ENCODE measurements at places on chromosomes 1 and 21.

DNA sequence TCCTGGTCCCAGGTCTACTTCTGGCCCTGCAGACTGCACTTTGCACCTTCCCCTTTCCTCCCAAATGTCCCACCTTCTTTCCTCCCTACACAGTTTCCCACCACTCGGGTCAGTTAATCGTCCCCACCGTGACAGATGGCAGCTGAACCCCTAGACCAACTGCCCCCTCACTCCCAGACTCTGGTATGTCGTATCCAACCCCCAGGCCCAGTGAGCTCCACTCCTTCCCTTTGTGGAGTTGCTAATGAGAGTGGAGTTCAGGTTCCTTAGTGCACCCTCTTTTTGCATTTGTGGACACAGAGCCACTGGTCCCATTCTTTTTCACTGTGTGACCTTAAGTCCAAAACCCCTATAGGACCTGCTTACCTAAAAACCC lies 1.8 kb downstream of the MAN1C1 start:
- DNase-seq, result no peak

- peak; percentile 58 for DNase-seq
These were observed 13.0 kb downstream of the RCC1 start for GRCh38 chr1:28518745-28519341.

GRCh38 chr1:233102341-233102740 lies 151.9 kb downstream of the NTPCR start:
- DNase-seq, result no peak

- no peak for DNase-seq
These were observed 285.1 kb downstream of the RYR2 start for GRCh38 chr1:237327061-237327460.

- DNase-seq, result no peak
These were observed 993 bp upstream of the DSCAM start for GRCh38 chr21:40847951-40848350.

- no peak for DNase-seq
These were observed 19.5 kb upstream of the RNF223 start for GRCh38 chr1:1093610-1093943.

DNA sequence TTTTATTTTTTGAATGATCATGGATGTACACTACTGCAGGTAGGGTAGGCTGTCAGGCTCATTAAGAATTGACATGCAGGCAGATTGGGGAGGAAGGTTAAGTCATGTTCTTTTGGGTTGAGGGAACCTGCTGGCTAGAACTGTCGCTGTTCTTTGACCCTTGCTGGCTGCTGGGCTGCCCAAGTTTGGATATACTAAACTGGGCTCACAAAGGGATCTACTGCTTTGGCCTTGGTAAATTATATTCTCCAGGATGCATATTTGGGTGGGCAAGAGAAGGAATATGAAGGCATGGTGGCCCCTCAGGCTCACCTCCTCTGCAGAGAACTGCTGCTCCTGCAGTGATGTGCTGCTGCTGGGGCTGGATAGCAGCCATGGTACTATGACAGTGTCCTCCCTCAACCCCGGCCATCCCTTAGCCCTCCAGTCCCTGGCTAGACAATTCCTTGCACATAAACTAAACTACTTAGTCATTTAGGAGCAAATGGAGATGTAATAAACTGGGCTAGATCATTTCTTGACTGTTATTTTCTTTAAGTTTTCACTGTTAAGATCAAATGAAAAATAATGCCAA lies 6.1 kb downstream of the ATP1A1 start:
- no peak for DNase-seq

GRCh38 chr1:150162862-150163706 lies 13.4 kb downstream of the PLEKHO1 start:
- DNase-seq, result peak; percentile 91

- no peak for DNase-seq
These were observed 13.0 kb upstream of the TRIM17 start for GRCh38 chr1:228429698-228430097.

DNA sequence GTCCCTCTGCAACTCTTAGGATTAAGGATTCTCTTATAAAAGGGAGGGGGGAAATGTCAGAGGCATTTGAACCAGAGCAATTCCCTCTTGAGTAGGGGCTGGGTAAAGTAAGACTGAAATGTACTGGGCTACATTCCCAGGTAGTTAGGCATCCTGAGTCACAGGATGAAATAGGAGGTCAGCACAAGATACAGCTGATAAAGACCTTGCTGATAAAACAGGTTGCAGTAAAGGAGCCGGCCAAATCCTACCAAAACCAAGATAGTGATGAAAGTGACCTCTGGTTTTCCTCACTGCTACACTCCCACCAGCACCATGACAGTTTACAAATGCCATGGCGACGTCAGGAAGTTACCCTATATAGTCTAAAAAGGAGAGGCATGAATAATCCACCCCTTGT lies 14.3 kb upstream of the COX20 start:
- DNase-seq, result no peak

DNA sequence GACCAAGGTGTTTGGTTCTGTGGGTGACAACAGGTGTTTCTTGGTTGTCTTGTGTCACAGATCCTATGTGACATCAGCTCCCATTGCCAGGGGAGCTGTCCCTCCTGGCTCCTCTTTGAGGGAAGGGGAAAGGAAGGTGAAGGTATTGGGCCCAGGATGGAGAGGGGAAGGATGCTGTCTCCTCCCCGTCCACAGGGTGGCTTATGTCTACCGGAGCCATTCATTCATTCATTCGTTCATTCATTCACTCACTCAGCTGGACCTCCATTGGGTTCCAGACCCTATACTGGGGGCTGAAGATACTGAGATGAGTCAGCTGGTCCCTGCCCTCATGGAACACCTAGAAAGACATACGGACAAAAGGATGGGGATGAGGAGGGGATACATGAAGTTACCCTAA lies 38.9 kb downstream of the EPHB2 start:
- DNase-seq, result no peak

DNA sequence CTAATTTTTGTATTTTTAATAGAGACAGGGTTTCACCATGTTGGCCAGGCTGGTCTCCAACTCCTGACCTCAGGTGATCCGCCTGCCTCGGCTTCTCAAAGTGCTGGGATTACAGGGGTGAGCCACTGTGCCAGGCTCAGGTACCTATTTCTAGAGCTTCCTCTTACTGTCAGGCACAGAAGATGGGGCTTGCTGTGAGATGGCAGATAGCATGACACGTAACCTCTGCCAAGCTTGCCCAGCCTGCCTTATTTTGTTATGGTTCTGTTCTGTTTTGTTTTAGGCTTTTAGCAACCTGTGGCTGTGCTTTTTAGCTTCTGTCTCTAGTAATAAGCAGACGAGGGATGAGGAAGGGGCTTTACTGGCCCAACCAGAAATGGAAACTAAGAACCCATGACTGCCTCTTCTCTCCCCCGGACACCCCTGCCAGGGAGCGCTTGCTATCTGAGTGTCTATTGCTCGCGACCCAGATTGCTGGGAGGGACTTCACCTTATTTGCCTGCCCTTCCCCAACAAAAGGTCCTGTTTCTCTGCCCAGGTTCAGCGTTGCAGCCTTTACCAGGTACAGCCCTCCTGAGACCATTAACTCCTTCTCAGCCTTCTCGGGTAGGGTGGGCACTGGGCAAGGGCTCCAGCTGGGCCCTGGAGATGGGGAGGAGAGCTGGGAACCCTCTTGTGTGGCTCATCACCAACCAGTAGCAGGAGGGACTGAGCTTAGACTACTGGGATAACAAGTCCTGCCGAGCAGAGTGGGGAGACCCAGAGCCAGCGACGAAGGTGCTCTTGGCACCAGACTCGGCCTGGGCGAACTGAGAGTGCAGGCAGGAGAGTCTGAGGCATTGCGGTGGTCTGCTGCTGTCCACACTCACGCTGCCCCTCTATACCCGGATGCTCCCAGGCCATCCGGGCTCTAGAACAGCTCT lies 13.5 kb upstream of the LGR6 start:
- no peak for DNase-seq

GRCh38 chr1:234186037-234186688 lies 187.1 kb upstream of the COA6 start:
- no peak for DNase-seq

- no peak for DNase-seq
These were observed 92.8 kb downstream of the PRKAB2 start for GRCh38 chr1:147079400-147080005.

DNA sequence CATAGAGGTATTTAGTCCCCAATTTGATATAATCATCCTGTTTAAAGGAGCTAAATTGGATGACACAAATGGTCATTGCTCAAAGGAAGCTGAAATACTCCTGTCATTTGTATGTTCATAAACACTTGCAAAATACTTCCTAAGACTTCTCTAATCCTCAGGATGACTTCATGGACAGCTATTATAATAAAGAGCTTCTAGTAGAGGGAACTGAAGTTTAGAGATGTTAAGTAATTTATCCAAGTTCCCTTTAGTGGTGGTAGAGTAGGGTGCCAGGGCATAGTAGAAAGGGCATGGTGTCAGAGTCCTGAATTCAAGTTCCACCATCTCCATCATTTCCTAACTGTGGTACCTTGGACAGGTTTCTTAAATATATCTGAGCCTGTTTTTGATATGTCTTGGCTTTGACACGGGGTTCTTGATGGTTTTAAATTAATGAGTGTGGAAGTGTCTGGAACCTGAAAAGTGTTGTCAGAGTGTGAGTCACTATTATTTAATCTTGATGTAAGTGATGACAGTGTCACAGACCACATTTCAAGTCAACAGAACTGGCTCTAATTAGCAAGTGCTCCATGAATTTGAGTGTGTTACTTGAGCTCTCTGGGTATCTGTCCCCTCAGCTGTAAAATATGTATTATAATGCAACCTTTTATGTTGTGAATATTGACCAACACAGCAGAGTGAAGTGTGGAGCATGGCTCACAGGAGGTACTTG lies 12.1 kb upstream of the GBP6 start:
- peak; percentile 93 for DNase-seq

DNA sequence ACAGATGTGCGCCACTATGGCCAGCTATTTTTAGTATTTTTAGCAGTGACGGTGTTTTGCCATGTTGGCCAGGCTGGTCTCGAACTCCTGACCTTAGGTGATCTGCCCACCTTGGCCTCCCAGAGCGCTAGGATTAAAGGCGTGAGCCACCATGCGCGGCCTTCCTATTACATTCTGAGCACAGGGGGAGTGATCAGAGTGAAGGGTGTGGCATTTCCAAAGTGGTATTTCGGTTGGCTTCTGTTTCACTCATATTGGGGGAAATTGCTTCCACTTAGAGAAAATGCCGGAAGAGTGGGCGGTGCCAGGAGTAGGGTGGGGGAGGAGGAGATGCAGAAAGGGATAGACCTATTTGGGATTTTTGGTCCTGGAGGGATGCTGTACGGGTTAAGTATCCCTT lies 4.3 kb downstream of the PIK3CD start:
- peak; percentile 51 for DNase-seq

DNA sequence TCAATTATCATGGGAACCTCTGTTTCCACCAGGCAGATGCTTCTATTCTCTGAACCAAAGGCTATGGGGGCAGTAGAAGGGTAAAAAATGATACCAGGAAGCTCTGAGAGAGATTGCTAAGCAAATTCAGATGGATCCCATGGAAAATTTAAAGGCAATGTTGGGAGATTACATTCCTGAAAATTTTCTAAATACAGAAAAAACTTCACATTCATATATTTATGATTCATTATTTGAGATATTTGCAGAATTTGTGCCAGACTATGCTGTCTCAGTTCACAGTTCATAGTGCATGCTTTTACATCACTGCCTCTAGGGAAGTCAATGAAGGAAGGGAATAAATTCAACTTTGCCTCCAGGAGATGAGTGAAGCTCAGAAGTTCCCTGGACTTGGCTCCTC lies 57.5 kb downstream of the KCNT2 start:
- DNase-seq, result no peak

DNA sequence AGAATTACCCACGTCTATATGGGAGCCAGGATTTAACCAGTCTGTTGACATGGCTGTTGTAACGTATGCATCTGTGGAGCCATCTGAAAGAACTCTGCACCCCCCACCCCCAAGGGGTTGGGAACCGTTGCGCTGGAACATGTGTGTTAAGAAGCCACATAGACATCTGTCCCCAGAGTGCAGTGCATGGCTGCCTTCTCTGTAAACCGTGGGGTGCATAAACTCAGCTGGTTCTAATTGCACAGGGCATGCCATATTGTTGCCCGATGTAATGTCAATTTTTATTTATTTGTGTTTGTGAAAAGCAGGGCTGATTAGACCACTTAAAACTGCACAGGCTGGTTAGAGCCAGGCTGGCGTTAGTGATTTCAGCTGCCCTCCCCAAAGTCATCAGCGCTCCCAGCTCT lies 70.1 kb upstream of the ROR1 start:
- no peak for DNase-seq

GRCh38 chr1:80988926-80989325 lies 811.8 kb upstream of the ADGRL2 start:
- DNase-seq, result no peak

GRCh38 chr1:212247179-212247721 lies 38.0 kb upstream of the PPP2R5A start:
- DNase-seq, result no peak

- DNase-seq, result no peak
These were observed 652 bp downstream of the ARL8A start for GRCh38 chr1:202143768-202144401.

- no peak for DNase-seq
These were observed 261.5 kb downstream of the NFIA start for GRCh38 chr1:61343734-61344420.

GRCh38 chr1:221337106-221337505 lies 404.8 kb downstream of the DUSP10 start:
- no peak for DNase-seq

GRCh38 chr1:89759036-89759435 lies 61.8 kb upstream of the LRRC8D start:
- DNase-seq, result no peak

DNA sequence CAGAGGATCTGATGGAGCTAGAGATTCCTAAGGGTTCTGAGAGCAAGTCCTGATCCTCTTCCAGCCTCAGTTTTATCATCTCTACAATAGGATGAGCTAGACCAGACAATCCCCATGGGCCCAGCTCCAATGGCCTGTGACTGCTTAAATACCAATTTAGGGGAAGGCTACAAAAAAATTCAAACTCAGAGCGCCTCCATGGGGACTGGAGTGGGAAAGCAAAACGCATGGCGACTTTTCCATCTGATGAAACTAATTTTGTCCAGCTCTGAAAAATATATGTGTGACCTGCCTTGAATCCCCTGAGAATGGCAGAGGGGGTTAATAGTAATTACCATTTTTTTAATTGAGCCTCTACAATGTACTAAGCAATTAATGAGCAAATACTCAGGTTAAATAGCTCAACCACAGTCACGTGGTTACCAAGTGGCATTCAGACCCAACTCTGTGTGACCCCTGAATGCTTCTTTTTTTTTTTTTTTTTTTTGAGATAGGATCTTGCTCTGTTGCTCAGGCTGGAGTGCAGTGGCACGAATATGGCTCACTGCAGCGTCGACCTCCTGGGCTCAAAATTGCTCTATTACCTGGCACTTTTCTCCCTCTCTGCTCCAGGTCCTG lies 8.4 kb downstream of the EXTL1 start:
- no peak for DNase-seq

GRCh38 chr1:178337091-178337706 lies 159.6 kb downstream of the CLEC20A start:
- no peak for DNase-seq

DNA sequence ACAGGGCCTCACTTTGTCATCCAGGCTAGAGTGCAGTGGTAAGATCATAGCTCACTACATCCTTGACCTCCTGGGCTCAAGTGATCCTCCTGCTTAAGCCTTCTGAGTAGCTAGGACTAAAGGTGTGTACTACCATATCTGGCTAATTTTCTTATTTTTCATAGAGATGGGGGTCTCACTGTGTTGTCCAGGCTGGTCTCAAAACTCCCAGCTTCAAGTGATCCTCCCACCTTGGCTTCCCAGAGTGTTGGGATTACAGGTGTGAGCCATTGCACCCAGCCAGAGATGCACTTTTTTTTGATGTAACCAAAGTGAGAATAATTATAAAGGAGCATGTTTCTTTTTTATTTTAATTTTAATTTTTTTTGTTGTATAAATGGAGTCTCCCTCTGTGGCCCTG lies 28.4 kb downstream of the CLIC4 start:
- DNase-seq, result no peak

GRCh38 chr1:244839656-244840055 lies 4.2 kb downstream of the COX20 start:
- DNase-seq, result no peak

Data from inflammatory macrophage treated with lipopolysaccharide for 1 hour (primary cell).